ENCODE measurements at places on chromosomes 3 and 15.

DNA sequence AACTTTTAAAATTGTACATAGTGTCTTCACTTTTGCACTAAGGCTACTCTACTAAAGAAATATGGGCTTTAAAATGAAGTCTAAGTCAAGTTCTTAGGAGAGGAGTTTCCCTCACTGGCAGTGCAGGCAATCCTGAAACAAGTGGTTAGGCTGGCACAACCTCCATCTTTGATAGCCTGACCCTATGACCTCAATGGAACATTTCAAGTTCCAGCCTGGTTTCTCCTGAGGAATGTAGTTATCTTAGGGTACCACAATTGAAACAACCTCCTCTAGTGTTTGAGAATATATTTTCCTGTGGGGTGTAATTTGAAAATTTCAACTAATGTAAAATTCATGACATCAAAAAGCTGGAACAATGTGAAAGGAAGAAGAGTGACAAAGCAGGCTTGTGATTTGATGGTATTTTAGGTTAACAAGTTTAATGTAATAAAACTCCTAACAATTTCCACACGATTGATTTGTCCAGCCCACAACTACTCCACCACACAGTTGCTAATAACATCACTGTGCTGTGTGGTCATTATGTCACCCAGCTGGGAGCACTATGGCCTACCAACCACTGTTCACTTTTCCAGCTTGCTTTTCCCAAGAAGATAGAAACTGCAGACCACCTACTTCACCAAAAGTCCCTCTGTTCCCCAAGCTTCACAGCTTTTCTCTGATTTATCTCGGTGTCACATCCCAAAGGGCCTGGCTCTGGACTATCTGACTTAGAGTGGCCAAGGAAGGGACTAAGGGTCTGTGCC lies 1.8 kb downstream of the WWTR1 start:
- DNase-seq: no peak

DNA sequence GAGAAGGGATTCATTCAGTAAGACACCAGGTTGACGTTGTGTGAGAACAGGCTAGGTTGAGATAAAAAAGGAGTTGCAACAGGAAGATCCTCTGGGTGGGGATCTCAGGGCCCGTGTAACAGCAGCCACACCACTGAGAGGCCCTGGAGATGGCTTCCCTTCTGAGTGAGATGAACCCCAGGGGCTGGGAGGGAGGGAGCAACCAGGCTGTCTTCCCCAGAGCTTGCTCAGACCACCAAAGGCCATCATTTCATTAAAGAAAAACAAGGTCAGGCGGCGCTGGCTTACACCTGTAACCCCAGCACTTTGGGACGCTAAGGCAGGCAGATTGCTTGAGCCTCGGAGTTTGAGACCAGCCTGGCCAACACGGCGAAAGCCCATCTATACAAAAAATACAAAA lies 187.7 kb downstream of the ATP10A start:
- DNase-seq: no peak

- no peak for DNase-seq
Measured at GRCh38 chr3:59126446-59126845, 76.6 kb upstream of the CFAP20DC start.

GRCh38 chr3:196688349-196688748 lies 23.7 kb downstream of the CEP19 start:
- no peak for DNase-seq

- no peak for DNase-seq
Measured at GRCh38 chr15:79035111-79035601, 55.4 kb downstream of the RASGRF1 start.

DNA sequence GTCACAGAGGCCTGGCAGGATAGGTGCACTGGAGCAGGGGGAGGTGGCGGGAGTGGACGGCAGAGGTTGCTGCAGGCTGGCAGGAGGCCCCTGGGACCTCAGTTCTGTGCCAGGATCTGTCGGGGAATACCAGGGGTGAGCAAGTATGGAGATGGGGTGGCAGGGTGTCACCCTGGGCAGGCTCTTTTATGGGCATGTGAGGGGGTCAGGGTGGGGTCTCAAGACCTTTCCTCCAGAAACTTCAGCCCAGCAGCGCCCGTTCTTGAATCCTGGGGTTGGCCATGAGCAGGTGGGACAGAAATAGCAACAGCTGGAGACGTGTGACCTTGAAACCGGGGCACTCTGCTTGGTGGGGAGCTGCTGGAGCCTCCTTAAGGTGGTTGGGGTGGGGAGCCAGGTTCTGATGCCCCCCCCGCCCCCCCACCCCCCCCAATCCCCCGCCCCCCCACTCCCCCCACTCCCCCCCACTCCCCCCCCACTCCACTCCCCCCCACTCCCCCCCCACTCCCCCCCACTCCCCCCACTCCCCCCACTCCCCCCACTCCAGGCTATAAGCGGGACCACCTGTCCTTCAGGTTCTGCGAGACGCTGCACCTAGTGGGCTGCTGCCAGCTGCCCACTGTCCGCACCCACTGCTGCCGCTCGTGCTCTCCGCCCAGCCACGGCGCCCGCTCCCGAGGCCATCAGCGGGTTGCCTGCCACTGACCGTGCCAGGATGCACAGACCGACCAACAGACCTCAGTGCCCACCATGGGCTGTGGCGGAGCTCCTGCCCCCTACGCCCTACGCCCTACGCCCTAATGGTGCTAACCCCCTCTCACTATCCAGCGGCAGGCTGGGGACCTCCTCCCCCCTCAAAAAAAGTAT lies 84.9 kb downstream of the TBC1D2B start:
- DNase-seq: no peak

DNA sequence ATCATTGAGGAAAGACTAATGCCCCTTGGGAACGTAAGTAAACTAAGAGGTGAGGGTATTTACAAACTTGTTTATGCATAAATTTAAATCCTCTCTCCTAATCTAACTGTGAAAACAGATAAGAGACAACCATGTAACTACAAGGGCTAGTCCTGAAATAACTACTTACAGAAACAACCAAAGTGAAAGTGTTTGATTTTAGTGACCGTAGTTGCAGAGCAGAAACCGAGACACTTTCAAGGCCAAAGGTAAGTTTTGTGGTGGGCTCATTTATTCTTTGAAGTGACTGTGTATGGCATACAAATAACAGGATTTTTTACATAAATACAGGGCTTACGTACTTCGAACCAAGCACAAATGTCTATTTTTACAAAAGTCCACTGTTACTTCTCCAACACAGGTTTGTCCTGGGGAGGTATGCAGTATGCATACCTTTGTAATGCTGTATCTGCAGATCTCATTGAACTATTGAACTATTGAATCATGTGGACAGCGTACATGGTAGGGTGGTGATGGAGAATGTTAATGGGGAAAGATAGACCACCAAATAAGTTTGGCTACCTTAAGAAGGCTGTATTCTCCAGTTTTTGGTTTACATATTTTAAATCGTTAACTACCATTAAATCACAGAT lies 99.6 kb upstream of the RBMS3 start:
- no peak for DNase-seq

DNA sequence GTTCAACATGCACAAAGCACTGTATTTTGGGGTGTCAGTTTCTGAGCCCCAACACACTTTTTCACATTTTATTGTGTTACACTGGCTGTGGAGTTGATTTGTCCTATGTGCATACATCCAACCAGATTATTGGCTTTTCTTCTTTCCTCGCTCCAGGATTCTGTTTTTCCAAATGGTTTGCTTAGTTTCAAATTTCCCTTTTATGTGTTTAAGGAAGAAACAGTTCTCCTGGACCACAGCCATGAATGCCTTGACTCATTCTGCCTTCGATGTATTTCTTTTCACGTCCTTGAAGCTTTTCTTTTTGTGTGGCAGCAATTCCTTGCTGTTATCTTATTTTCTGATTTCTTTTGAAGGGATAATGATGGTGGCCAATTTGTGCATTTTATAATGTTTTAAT lies 53.8 kb downstream of the CACNA2D3 start:
- DNase-seq: no peak

GRCh38 chr3:187223799-187224198 lies 26.5 kb downstream of the RTP1 start:
- DNase-seq: peak; percentile 35

DNA sequence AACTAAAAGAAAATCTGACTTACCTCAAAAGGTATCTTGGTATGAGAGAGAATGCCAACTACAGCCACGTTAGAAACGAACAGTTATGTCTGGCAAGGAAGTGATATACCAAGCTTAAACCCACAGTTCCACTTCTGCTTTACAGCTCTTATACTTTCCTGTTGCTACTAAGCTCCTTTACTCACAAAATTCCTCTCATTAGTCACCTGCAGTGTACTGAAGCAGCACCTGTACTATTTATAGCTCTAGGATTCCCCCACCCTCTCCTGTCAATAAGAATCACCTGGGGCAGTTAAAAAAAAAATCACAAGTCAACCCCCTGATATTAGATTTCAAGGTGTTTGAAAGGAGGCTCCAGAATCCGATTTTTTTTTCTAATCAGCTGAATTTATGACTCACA lies 2.9 kb upstream of the TMEM266 start:
- no peak for DNase-seq

DNA sequence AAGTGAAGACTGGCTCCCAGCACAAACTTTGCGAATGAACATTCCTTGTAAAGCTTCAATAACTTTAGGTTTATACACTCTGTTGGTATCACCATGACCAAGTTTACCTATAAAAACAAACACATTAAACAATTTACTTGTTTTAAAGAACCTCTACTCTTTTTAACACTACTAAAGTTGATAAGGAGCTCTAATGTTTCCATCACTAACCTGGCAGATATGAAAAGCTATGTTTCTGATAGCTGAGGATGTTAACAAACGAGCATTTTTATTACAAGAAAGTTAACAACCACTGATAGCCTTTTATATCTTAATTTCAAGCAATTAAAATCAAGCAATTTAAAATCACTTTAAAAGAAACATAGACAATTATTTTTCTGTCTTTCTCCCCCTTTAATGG lies 80.8 kb downstream of the HERC1 start:
- DNase-seq: no peak
